Nucleus accumbens (tissue), 56 donors: ENCODE measurements at places on chromosomes 16 and 17.

- no peak for DNase-seq
Measured at GRCh38 chr17:16061631-16062030, 62.0 kb downstream of the TTC19 start.

- no peak for DNase-seq
Measured at GRCh38 chr17:35341411-35341992, 31.9 kb downstream of the SLFN11 start.

DNA sequence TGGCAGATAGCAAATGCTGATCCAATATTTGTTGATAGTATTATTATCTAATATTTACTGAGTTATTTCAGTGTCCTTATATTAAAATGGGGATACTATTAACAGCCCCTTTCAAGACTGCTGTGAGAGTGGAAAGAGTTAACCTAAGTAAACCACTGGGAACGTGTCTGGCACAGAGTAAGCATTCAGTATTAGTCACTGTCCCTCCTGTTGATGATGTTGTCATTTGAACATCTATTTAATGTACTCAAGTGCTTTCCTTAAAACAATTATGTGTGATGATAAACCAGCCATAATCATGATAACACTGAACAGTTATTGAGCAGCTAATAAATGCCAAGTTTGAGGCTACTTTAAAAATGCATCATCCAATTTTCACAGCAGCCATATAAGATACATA is 135.7 kb upstream of the XYLT1 start:
- no peak for DNase-seq

GRCh38 chr16:47947723-47948122 is 208.1 kb downstream of the ABCC12 start:
- no peak for DNase-seq

DNA sequence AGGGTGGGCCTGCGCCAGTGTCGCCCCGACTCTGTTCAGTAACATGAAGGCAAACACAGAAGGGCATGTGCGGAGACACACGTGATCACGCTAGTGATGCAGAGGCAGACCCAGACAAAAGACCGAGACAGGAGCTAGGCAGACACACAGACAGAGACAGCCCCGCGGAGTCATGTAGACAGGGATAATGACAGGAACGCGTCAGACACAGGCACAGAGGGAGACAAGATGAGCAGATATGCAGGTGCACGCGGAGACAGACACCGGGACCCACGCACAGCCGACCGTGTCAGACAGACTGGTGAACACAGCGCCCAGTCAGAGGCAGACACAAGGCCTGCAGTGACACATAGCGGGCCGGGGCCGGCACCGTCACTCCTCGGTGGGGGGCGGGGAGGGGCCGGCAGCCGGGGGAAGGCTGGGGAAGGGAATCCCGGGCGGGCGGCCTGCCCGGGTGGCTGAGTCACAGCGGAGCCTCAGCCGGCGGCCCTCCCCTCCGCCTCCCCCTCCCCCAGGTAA is 7.4 kb downstream of the KDM6B start:
- peak; percentile 76 for DNase-seq

DNA sequence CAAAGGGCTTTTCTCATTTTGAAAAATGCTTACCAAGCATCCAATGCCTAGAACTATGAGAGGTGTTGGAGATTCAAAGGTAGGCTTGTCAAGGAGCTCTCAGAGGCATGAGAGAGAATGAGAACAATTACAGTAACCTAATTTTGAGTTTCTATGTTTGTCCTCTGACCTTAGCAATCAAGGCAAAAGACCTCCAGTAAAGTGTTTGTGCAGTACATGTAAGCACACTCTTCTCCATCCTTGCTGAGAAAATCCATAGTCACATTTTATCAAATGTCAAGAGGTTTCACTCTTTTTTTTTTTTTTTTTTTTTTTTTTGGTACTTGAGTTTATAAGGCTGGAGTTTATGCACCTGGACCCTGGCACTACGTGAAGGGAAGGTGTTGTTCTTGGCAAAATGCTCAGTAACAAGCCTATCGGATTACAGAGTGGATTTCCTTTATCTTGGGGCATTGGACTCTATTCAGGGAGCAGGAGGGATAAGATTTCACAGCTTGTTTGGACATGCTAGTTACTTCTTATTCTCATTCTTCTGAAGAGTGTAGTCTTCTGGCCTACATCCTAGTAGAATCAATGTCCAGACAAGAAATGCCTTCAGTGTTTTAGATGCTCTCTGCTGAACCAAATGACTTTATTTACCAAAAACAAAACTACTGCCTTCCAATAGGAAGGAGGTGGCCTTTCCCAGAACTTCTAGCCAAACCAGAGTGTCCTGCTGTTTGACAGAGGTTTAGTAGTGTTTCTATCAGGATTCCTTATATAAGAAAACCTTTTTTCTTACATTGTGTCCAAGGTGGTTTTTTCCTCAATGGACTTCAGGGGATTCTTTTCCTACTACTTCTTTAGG is 21.9 kb downstream of the KCNJ2 start:
- DNase-seq: no peak

GRCh38 chr16:86651823-86652222 is 73.5 kb downstream of the FOXL1 start:
- DNase-seq: no peak
